WTC11 (cell line): ENCODE measurements at places on chromosomes 5 and 9. TPM values are rescaled to one million over a fixed set of nuclear protein-coding genes. Genes with fewer than 3 reads are reported as not detected.

PCDHB7 gene
- 0.17 to 0.27 TPM (median 0.23 TPM) in 3 replicates for total RNA-seq

SNCAIP gene
- 9.2 to 10.0 TPM (median 9.7 TPM) in 3 replicates for total RNA-seq

PRDM9 gene
- 0.15 TPM in 1 of 3 replicates, not detected in the others for total RNA-seq

TNFAIP8 gene
- 18.1 to 24.1 TPM (median 19.9 TPM) in 3 replicates for total RNA-seq

LAMC3 gene
- total RNA-seq = 35.9 to 50.9 TPM (median 36.0 TPM) in 3 replicates

COL5A1 gene
- total RNA-seq = 13.5 to 17.7 TPM (median 16.4 TPM) in 3 replicates

TEX48 gene
- not detected in 3 replicates for total RNA-seq

MEF2C gene
- 1.4 to 3.6 TPM (median 1.7 TPM) in 3 replicates for total RNA-seq

SERF1A gene
- 10.6 to 16.5 TPM (median 13.9 TPM) in 3 replicates for total RNA-seq

RNF208 gene
- 13.3 to 14.8 TPM (median 14.3 TPM) in 3 replicates for total RNA-seq

PDLIM4 gene
- 10.6 to 15.2 TPM (median 11.4 TPM) in 3 replicates for total RNA-seq

YIPF5 gene
- 33.8 to 39.2 TPM (median 37.7 TPM) in 3 replicates for total RNA-seq

EPB41L4A gene
- total RNA-seq = 5.2 to 8.3 TPM (median 6.5 TPM) in 3 replicates

TAF11L7 gene
- not detected in 3 replicates for total RNA-seq

CYSTM1 gene
- total RNA-seq = 27.7 to 29.3 TPM (median 28.9 TPM) in 3 replicates

ARID3C gene
- 0.14 to 0.23 TPM (median 0.15 TPM) in 3 replicates for total RNA-seq

TAF1L gene
- 0.02 to 0.09 TPM in 2 of 3 replicates, not detected in the other for total RNA-seq

PTRH1 gene
- 13.1 to 16.9 TPM (median 13.9 TPM) in 3 replicates for total RNA-seq

TMEM38B gene
- 15.7 to 17.9 TPM (median 17.6 TPM) in 3 replicates for total RNA-seq

CERCAM gene
- 13.7 to 15.9 TPM (median 15.2 TPM) in 3 replicates for total RNA-seq

NOL6 gene
- 38.6 to 48.5 TPM (median 42.2 TPM) in 3 replicates for total RNA-seq

C9 gene
- total RNA-seq = 0.07 to 0.25 TPM (median 0.21 TPM) in 3 replicates

LRRC19 gene
- not detected in 3 replicates for total RNA-seq

FOXD4L6 gene
- total RNA-seq = not detected in 3 replicates

CDH12 gene
- total RNA-seq = not detected in 3 replicates

RASEF gene
- total RNA-seq = 6.5 to 8.2 TPM (median 7.3 TPM) in 3 replicates

TMEM215 gene
- total RNA-seq = 0.21 to 0.34 TPM (median 0.31 TPM) in 3 replicates

IFNA13 gene
- not detected in 3 replicates for total RNA-seq

PCDHGA9 gene
- total RNA-seq = 1.9 to 2.9 TPM (median 2.3 TPM) in 3 replicates
